Naive thymus-derived CD4-positive, alpha-beta T cell (primary cell): ENCODE measurements at places on chromosomes 7 and 10. TPM values are rescaled to one million over a fixed set of nuclear protein-coding genes. Genes with fewer than 3 reads are reported as not detected.

DNA sequence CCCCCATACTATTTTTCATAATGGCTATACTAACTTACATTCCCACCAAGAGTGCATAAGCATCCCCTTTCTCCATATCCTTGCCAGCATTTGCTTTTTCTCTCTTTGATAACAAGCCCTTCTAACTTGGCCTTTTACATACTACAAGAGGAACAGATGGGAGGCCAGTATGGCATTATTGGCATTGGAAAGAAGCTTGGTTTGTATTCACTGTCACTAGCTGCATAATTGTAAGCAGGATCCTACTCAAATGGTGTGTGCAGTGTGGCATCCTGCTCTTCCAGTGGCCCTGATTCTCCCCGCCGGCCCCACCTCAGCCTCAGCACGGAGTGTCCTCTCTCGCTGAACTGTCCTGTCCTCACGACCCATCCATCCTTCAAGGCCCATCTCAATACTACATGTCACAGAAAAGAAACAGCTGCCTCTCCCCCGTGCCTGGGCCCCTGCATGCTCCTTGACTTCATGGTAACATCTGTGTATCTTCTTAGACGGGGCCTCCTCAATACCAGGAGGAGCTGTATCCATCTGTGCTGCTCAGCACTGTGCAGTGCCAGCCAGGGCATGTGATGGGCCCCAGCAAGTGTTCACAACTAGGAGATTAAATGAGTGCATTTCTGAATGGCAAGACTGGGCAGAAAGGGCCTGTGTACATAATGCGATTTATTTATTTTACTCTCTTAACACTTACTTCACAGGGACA, 205.2 kb downstream of the COBL start:
- DNase-seq: no peak

GRCh38 chr10:86073199-86073977, 293.2 kb downstream of the GRID1 start:
- DNase-seq: no peak

- no peak for DNase-seq
Measured at GRCh38 chr7:23475576-23475839, 5.2 kb upstream of the IGF2BP3 start.

- no peak for DNase-seq
Measured at GRCh38 chr10:48455392-48456151, 149.1 kb downstream of the MAPK8 start.

Gene RHEB
- 40.2 TPM for total RNA-seq

Gene PTPN20
- total RNA-seq: 1.1 TPM

Gene TFPI2
- not detected in 2 replicates for total RNA-seq

Gene BTBD16
- not detected for total RNA-seq

Gene CYP26A1
- total RNA-seq: not detected
